ENCODE measurements at places on chromosomes 12 and 14. TPM values are rescaled to one million over a fixed set of nuclear protein-coding genes. Genes with fewer than 3 reads are reported as not detected.

The LMNTD1 gene
- total RNA-seq: 0.37 TPM

The REP15 gene
- 0.43 TPM for total RNA-seq

The FGF6 gene
- not detected for total RNA-seq

The NUP37 gene
- total RNA-seq: 43.2 TPM

The PNMA1 gene
- 9.0 TPM for total RNA-seq

The TESPA1 gene
- not detected for total RNA-seq

The HOXC13 gene
- not detected for total RNA-seq

The MGAT4C gene
- total RNA-seq: not detected

The DDX11 gene
- 5.5 TPM for total RNA-seq

The KCNJ8 gene
- total RNA-seq: 19.8 TPM

The PRDM4 gene
- 16.4 TPM for total RNA-seq

The GPX2 gene
- total RNA-seq: not detected

The RNASE3 gene
- not detected for total RNA-seq

The GLS2 gene
- total RNA-seq: not detected

Measured in smooth muscle cell of bladder (primary cell).